ENCODE measurements at places on chromosomes 6 and 20. TPM values are rescaled to one million over a fixed set of nuclear protein-coding genes. Genes with fewer than 3 reads are reported as not detected.

PPP2R5D gene
- total RNA-seq = 52.3 TPM

TGIF2 gene
- total RNA-seq = 5.5 TPM

BCAS1 gene
- under 0.01 TPM for total RNA-seq

C20orf204 gene
- 0.99 TPM for total RNA-seq

EMILIN3 gene
- total RNA-seq = under 0.01 TPM

ZBTB22 gene
- total RNA-seq = 18.0 TPM

MUC22 gene
- total RNA-seq = not detected

IRAK1BP1 gene
- total RNA-seq = 3.8 TPM

ZBTB12 gene
- 9.8 TPM for total RNA-seq

HSPA1L gene
- total RNA-seq = 1.5 TPM

C20orf144 gene
- 0.44 TPM for total RNA-seq

PPIL6 gene
- total RNA-seq = 2.2 TPM

PARD6B gene
- 0.66 TPM for total RNA-seq

TDRD6 gene
- total RNA-seq = 0.17 TPM

GNMT gene
- 0.17 TPM for total RNA-seq

MICA gene
- 37.7 TPM for total RNA-seq

DLL1 gene
- 0.15 TPM for total RNA-seq

RIPOR3 gene
- 10.6 TPM for total RNA-seq

LKAAEAR1 gene
- not detected for total RNA-seq

NAA20 gene
- total RNA-seq = 31.6 TPM

NRSN1 gene
- total RNA-seq = not detected

PCMTD2 gene
- total RNA-seq = 41.3 TPM

LRFN2 gene
- total RNA-seq = not detected

WDR46 gene
- 86.5 TPM for total RNA-seq

HLA-DMB gene
- total RNA-seq = 0.50 TPM

NRN1 gene
- total RNA-seq = 0.83 TPM

POLH gene
- total RNA-seq = 27.9 TPM

DDO gene
- 0.66 TPM for total RNA-seq

RBBP8NL gene
- not detected for total RNA-seq

TRIM15 gene
- not detected for total RNA-seq

SLC13A3 gene
- 6.0 TPM for total RNA-seq

BCAS4 gene
- 21.5 TPM for total RNA-seq

PROKR2 gene
- not detected for total RNA-seq

CRYBG1 gene
- total RNA-seq = 15.6 TPM

OXT gene
- total RNA-seq = not detected

ELOVL4 gene
- total RNA-seq = 8.7 TPM

C6orf52 gene
- 0.50 TPM for total RNA-seq

DHX35 gene
- 12.1 TPM for total RNA-seq

GPSM3 gene
- total RNA-seq = 1.3 TPM

RIPPLY2 gene
- total RNA-seq = 0.29 TPM

SYNDIG1 gene
- total RNA-seq = 0.17 TPM

C6orf141 gene
- total RNA-seq = 1.3 TPM

COL21A1 gene
- total RNA-seq = 4.6 TPM
